ENCODE measurements at places on chromosomes 4 and X.

GRCh38 chr4:144353292-144353691 lies 212.8 kb upstream of the GYPA start:
- DNase-seq, result no peak

DNA sequence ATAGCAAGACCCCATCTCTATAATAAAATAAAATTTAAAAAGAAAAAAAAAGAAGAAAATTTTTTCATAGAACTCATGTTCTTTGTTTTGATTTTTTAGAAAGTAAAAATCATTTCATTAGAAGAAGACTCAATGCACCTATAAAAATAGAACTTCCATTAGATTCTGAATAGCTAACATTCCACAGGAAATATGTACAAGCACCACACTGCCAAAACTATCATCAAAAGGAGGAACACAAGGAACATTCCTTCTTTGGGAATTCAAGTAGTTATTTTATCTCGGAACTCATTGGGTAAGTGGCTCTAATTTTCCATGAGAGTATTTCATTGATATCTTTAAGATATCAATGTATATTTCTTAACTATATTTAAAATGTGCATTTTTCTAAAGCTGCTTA lies 157.6 kb downstream of the CAMK2D start:
- no peak for DNase-seq

DNA sequence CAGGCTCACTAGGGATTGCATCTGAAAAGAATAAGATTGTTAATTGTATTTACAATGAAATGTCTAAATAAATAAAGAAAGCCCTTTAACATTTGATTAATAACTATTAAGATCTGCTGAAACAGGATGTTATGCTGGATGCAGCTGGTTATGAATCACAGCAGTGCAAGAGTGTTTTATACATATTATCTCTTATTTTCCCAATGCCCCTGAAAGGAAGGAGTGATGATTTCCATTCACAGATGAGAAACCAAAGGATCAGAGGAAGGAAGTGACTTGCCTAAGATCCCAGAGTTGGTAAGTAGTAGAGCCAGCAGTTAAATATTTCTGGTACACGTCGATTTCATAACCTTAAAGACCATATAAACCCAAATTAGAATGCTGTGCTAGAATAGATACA lies 76.3 kb upstream of the ARHGAP36 start:
- DNase-seq, result no peak

DNA sequence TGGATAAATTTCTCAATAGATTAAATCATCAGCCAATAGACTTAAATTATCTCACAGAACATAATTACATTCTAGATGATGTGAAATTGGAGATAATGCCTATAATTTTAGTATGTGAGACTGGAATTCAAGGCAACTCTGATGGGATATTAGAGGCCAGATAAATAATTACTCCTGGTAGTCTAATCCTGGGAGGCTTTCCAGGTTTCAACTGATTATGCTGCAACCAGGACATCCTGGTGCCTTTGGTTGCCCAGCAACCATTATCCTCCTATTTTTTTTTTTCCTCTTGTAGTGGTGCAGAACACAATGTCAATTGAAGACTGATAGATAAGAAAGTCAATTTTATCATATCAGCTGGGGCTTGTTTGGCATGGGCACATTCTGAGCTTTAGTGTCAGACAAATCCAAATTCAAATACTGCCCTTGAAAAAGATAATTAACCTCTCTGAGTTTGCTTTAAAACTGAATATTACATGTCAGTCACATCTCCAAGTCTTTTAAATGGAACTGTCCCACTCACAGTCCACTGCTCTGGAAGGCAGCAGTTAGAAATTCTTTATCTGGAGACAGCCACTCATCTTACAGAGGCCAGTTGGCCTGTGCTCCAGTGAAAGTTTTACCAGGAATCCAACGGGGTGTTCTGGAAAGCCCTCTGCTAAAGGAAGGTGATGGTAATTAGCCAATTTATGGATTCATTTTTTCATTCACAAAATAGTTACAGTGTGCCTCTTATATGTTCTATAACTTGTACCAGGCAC lies 95.3 kb upstream of the GUCY1A1 start:
- no peak for DNase-seq

DNA sequence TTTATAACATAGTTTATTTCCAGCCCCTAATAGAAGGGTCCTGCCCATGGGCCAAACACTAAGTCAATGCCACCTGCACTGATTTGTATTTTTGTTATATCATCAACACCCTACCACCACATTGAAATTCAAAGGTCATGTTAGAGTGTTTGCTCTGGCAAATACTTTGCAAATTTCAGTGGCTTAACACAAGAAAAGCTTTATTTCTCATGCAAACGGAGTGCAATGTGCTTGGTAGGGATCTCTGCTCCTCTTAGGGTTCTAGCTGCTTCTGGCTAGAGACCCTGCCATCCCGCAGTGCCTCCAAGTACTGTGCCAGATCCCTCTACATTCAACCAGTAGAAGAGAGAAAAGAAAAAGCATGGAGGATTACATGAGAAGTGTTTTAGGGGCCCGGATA lies 230.8 kb upstream of the TET2 start:
- DNase-seq, result no peak

DNA sequence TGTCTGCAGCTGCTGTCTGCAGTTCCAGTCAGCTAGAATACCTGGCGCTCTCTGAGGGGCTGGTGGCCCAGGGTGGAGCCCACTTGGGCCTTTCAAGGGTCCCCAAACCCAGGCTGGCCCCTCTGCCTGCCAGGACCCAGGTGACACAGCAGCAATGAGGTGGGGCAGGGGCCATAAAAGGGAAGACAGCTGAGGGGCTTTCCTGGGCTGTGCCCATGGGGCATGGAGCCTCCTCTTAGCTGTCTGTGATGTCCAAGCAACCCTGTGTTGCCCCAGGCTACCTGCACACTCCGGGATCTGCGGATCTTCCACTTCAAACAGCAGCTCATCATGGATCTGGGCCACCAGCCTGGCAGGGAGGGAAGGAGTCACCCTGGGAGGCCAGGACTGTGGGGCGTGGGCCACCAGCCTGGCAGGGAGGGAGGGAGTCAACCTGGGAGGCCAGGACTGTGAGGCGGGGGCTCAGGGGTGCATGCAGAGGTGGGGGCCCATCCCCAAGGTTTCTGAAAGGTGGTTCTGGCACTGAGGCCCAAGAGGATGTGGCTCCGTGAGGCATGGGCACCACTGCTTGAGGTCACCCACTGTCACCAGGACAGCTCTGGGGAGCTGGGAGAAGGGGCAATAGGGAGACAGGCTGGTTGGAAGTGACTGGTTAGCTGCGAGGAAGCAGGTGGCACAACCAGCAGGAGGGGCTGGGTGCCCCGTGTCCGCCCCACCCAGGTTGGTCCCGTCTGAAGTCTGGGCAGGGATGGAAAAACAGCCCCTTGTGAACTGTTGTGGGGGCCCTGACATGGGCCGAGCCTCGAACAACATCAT lies 16.3 kb downstream of the NAT8L start:
- DNase-seq, result no peak

Data from CD8-positive, alpha-beta T cell (primary cell).